Renal cortex interstitium (tissue), 15 donors: ENCODE measurements at places on chromosomes 5 and 9.

DNA sequence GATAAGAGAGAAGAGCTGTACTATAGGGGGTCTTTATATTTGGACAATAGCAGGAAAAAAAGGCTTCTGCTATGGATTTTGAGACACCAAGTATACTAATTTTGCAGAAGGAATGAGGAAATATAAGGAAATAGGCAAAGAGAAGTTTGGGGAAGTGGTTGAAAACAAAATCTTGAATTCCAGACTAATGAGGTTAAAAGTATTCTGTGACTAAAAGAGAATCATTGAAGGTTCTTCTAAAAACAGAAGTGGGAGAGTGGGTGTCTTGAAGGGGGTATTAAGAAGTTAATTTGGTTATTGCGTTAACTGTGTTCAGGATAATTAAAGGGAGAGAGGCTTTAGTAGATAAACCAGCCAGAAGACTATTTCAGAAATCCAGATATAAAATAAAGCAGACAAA, 148.7 kb downstream of the RFK start:
- DNase-seq, result no peak

- no peak for DNase-seq
Measured at GRCh38 chr5:96901384-96901783, 25.1 kb downstream of the ERAP2 start.

DNA sequence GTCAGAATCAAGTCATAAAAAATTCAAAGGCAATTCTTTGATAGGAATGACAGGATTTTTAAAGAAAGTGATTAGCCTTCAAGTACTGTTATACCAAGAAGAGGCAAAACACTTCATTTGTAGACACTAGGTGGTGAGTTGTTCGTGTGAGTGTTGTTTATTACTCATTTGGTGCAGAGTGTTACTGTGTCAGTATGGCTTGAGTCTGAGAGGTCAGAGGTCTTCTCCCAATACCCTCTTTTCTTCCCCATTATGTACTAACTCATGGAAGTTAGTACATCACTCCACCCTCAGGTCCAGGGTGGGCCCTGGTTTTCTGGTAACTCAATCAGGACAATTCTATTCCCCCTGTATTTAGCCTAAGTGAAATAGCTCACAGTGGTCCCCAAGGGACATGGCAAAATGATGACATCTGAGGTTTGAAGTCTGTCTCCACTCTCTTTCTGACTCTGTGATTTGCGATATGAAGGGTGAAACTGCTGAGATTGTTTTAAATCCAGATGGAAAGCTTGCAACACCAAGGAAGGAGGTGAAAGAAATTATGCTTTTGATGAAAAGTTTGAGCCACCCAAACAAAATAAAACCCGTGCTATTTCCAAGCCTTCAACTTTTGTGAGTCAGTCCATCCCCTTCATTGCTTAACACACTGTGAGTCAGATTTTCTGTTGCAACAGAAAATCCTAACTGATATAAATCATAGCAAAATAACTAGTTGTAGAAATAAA, 56.8 kb downstream of the NUDT12 start:
- no peak for DNase-seq

DNA sequence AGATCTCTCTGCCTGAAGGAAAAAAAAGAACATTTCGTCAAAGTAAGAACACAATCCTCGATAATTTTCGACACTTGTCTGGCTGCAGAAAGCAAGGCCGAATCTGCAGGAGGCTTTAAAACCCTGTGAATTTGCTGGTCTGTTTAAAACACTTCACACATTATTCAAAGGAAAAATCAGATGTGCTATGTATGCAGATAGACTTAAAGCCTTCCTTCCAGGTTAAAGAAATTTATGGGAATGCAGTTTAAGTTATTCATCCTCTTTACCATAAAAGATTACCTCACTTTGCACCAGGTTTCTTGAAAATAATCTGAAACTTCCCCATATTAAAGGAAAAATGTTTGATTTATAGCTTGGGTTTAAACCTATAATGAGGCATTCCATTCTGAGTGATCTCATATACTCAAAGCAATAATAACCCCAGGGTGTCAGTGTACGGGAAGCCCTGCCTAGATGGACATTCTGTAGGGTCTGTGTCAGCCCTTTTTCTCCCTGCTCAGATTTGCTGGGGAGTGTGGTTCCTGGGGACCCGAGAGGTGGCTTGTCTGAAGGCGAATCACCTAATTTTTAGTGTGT, 323.5 kb upstream of the SLC24A2 start:
- DNase-seq, result no peak

DNA sequence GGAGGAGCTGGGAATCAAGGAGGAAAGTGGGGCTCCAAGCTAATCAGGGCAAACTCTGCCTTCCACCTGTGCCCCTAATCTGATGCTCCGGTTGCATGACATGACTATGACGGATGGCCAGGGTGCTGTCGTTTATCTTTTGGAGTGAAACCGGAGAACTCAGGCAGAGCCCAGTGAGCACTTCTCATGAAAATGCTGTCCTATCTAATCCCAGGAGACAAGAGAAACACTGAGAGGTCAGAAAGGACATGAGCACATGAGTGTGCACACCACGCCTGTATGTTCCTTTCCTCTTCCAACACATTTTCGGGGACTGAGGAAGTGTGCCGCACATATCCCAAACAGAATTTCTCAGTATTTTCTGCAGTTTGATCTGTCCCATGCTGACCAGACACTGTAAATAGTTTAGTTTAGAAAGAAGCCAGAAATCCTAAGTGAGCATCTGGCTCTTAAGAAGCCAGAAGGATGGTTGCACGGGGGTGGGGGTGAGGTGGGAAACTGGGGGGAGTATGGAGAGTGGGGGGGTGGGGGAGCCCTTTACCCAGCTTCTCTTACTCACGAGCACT, 217.1 kb downstream of the TSSK1B start:
- DNase-seq, result no peak

- DNase-seq, result no peak
Measured at GRCh38 chr5:150057052-150057451, 29.3 kb downstream of the CSF1R start.

DNA sequence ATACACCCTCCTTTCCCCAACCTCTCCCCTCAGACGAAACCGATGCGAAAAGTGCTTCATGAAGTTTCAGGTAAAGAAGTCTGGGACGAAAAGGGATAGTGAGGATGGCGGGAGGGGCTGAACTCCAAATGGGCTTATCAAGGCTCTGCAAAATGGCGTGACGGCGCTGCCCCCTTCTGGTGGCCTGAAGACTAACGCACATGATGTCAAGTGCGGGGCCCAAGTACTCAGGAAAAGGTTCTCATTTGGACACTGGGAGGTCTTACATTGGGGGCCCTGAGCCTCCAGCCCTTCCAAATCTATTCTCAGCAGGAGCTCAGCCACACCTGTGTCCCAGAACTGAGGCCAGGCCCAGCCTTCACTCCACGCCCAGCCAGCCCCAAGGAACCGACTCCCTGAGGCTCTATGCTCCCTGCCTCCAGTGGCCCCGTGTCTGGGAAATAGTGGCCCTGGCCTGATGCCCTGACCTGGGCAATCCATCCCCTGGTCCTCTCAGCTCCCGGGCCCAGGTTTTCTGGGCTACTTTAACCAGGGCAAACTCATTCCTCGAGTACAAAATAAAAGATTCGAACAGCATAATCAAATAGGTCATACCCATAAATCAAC, 119.9 kb downstream of the KCNIP1 start:
- no peak for DNase-seq

- DNase-seq, result peak; percentile 9
Measured at GRCh38 chr9:74645007-74645639, 148.0 kb downstream of the RORB start.

- no peak for DNase-seq
Measured at GRCh38 chr5:92613546-92613945, 967.5 kb downstream of the NR2F1-AS1 start.

- DNase-seq, result no peak
Measured at GRCh38 chr9:36862206-36863145, 171.6 kb downstream of the PAX5 start.

- no peak for DNase-seq
Measured at GRCh38 chr5:57408714-57409113, 73.9 kb downstream of the ACTBL2 start.

- no peak for DNase-seq
Measured at GRCh38 chr5:1036504-1037122, 28.0 kb downstream of the NKD2 start.

DNA sequence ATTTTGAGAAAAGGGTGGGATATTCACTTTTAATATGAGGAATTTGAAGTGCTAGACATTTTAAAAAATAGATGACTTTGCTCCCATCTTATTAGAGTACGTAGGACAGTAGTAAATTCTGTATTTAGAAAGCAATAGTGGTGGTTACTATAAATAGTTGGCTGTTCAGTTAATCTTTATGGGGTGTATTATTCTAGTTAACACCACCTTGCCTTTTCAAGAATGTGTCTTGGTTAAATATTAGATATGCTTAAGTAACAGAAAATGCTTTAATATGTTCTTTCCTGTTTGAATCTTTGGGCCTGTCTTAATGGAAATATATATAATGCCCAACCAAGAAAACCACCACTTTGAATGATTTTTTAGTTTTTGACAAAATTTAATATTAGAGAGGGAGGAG, 608.7 kb upstream of the FAM174A start:
- DNase-seq, result no peak

DNA sequence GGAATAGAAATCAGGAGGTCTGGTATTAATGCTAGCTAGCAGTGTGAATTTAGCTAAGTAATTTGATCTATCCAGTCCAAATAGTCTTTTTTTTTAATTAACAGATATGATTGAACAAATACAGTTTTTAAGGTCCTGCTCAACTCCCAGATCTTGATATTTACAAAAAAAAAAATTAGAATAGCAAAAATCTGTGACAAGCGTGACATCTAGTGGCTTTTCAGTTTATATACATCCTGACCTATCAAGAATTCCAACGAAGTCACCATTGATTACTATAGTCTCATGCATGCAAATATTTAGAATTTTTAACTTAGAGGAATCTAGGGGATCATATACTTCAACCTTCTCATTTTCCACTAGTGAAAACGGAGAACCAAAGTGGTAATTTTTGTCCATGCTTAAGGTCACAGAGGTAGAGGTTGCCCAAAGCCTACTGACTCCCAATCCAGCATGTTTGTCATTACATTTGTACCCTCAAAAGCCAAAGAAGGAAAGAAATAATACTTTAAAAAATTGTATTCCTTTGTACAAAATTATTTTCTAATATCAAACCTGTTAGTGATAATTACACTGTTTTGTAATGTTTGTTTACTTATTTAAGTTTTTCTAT, 17.6 kb upstream of the TARS1 start:
- no peak for DNase-seq

DNA sequence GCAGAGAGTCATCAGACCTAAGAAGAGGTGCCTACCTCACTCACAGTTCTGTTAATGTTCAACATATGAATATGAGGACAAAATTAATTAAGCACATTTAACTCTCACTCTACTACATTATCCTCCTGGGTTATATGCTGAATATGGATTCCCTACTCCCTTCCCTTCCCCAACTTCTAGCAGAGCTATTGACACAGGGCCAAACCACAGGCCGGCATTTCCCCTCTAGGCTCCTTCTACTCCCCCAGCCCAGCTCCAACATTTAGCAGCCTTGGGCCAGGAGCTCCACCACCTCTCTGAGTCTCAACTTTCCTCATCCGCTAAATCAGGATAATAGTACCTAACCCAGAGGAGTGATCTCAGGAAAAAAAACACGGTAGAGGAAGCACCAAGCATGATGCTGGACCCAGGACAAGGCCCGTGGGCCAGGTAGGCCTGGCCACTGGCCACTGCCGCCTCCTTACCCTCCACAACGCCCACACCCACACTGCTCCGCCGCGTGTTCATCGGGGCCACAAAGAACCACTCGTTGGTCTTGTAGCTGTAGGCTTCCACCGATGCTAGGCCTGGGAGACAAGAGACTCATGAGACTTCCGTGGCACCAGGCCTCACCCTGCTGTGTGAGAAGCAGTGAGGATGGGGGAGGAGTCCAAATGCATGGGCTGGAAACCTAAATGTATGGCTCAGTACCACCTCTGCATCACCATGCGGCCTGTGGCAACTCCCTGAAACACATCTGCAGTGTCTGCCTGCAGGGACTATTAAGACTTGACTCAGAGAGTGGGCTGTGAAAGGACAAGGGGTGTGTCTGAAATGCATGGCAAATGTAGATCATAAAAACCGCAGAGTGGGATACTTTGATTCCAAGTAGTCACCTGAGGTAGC, 98.8 kb downstream of the KLHL3 start:
- DNase-seq, result no peak

GRCh38 chr9:7871977-7872730, 72.6 kb upstream of the DMAC1 start:
- DNase-seq, result no peak

DNA sequence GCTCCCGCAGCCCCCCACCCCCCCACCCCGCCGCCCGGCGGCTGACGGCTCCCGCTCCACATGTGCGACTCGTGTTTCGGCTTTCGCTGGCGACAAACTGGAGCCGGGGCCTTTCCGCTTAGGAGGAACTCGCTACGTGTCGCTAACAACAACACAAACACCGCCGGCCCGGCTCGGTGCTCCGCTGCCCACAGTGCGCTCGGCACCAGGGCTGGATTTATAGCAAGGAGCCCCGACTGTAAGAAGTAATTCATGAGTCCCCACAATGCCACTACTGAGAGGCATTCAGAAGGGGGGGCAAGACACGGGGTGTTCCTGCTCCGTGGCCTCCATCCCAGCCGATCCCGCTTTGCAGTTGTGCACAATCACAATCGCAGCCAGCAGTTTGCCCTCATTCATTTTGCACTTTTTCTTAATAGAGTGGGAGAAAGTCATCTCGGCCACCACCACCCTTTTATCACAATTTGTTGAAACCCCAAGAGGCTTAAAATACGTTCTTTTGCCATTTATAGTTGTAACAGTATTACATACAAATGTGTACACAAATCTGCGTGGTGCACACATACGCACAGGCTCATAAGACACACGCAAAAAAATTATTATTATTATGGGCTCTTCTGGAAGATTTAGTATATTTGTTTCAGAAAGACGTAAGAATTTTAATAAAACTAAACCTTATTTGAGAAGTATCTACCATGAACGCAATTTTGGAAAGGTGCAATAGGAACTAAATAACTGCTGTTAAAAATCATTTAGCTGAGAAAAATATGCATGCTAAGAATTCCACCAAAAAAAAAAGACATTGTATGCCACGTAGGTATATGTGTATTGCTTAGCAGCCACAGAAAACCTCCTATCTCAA, 48.1 kb downstream of the EBF1 start:
- no peak for DNase-seq

DNA sequence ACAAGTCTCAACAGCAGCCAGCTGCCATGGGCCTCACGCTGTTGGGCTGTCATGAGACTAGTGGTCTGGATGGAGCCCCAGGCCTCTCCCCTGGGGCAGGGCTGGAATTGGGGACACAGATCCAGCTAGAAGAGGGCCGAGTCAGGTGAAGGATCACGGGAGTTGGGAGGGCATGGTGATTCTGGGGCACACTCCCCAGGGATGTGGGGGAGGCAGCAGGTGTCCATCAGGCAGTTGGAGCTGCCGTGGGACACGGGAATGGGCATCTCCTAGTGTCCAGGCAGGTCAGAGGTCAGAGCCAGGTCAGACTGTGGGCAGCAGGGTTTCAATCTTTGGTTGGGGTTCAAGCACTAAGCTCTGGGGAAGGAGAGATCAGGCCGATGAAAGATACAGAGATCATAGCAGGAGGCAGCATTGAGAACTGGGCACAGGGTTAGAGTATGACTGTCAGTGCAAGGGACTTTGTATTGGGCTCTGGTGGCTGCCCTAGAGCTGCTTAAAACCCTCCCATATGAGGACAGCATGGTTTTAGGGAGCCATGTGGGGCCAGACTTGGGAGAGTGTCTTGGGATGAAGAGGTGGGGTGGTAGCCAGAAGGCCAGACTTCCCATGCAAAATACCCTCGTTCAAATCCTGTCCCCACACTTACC, 59.2 kb downstream of the ARHGEF37 start:
- DNase-seq, result no peak
